SIG-M5 (cell line): ENCODE measurements at places on chromosomes 12 and 14.

DNA sequence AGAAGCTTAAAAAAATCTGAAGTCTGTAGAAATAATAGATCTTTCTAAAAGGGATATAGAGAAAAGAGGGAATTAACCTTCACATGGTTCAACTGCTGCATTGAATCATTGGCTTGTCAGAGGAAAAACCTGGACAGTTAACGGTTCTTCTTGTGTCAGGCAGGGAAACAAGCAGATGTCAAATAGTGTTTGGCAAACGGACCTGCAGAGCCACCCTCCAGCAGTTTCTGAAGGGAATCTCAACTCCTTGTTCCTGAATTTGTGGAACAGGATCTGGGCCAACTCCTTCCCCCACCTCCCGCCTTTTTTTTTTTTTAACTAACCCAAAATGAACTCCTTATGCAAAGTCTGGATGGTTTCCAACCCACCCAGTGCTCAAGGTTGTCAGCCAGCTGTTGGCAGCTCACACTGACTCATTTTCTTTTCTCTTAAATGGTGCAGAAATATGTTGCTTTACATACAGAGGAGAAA lies 187.3 kb downstream of the CAND1 start:
- no peak for DNase-seq

- no peak for DNase-seq
Observed at GRCh38 chr14:91977884-91978283, 30.4 kb upstream of the FBLN5 start.

DNA sequence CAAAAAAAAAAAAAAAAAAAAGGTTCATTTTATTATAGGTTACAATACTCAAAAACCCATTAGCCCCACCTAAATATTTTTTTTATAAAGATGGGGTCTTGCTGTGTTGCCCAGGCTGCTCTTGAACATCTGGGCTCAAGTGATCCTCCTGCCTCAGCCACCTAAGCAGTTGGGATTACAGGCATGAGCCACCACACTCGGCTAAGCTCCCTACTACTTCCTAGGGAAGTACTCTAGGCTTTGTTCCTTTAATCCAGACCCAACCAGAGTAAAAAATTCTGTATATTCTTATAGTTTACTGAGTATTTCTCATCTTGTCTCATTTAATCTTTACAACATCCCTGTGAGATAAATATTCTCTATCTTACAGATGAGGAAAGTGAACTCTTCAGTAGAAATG lies 50.7 kb downstream of the RBMS2 start:
- DNase-seq = no peak

GRCh38 chr12:106978035-106978800 lies 8.7 kb downstream of the MTERF2 start:
- DNase-seq = no peak

DNA sequence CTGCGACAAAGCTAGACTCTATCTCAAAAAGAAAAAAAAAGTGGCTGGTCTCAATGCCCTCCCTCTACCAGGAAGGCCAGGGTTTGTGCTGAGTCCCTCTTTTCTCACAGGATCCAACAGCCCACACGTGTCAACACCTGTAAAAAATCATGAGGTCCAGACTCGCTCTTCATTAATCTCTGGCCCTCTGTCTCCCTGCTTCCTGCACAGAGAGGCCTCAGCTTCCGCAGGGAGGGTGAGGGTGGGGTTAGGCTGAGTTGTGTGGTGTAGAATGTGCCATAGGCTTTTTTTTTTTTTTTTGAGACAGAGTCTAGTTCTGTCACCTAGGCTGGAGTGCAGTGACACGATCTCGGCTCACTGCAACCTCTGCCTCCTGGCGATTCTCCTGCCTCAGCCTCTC lies 6.1 kb downstream of the CFAP73 start:
- no peak for DNase-seq

DNA sequence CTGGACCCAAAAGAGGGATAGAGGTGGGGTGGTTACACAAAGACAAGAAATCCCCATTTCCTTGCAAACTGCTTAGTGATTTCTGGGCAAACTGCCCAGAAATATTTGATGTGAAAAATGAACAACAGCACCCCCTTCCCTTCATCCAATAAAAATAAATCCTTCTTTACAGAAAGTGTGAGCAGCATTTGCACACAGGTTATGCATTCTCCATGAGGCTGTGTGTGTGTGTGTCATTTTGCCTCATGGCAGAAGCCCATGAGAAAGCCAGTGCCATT lies 17.2 kb upstream of the NRXN3 start:
- DNase-seq = no peak

DNA sequence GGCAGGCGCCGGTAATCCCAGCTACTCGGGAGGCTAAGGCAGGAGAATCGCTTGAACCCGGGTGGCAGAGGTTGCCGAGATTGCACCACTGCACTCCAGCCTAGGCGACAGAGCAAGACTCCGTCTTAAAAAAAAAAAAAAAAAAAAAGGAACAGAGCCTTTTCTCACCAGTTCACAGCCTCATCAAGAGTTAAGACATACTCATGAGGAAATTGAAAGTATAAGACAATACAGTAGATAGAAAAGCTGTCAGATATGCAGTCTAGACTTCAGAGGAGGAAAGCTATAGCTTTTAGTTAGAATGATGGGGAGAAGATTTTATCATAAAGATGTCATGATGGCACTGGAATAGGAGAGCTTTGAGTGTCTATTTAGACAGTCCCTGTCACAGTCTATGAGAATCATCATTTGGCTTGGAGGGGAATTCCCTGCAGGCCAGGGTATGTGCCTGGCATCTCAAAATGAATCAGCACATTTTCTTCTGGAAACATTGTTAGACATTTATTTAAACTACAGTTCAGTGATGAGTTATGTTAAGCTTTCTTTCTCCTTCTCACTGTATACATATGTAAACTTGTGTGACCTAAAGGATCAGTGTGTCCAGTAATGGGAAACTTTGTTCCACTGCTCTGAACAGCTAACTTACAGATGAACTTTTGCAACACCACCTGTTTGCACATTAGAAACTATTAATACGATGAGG lies 2.9 kb upstream of the RAB35 start:
- peak; percentile 38 for DNase-seq

DNA sequence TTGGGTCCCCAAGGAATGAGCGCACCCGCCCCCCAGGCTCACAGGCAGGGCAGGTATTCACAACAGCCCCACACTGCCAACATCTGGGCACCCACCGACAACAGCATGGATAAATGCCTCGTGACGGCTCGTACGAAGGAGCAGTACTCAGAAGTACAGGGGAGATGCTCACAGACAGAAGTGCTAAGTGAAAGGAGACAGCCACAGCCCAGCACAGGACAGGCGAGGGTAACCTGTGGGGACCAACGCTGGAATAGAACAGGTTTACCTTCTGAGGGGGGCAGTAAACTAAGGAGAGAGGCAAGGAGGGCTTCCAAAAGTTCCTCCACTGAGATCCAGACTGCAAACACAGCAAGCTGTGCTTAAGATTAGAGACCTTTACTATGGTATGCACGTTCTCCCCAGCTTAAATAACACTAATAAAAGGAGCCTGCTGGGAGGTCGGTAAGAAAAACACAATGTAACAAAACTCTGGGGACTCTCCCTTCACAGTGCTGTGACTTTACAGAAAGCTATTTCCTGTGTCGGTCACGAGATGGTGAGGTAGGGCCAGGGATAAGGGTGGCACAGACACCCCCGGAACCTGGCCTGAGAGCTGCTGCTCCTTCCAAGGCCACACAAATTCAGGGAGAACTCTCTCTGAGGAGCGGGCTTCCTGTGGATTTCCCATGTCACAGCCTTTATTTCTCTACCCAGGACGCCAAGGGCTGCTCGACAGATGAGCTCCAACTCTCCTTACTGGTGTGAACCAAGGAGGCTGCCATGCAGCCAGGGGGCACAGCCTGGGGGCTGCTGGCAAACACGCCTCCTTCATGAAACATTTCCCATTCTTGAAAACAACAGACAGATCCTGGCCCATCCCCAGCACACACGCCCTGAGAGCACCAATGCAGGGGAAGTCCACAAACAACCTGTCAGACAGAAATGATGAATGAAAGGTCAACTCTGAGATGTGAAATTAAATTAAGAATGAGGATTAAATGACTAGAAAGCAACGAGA lies 26.3 kb downstream of the SLC15A4 start:
- DNase-seq = no peak

GRCh38 chr12:40566271-40566670 lies 126.0 kb upstream of the CNTN1 start:
- no peak for DNase-seq

DNA sequence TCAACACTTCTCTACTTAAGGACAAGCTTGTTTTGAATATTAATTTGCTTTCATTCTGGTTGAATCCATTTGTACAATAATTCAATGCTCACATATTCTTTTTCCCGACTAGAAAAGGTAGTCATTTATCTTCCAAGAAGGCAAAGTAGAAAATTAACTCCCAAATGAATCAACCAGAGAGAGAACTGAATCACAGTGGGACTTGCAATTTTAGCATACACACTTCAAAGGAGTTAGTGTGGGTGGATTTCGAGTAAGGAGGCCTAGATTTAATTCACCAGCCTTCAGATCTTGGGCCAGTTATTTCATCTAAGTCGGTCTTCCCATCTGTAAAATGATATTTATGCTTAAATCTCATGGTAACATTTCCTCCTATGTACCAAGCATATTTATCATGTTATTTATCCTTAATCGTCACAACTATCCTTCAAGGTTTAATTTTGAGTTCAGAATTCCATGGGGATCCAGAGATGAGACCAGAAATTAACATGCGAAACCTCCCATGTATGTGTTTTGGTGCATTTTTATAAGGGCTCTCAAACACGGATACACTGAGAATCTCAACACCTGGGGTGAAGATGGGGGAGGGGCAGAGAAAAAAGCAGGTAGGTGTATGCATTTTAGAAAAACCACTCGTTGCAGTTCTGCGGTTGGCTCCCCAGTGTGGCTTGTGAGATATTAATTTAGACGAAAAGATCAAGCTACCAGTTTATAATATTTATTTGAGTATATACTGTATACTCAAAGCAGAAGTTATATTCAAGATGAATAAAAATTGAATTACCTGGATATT lies 38.9 kb upstream of the IL22 start:
- DNase-seq = no peak

- no peak for DNase-seq
Observed at GRCh38 chr12:3587402-3588013, 96.5 kb downstream of the PRMT8 start.

GRCh38 chr12:110698171-110698902 lies 9.4 kb upstream of the HVCN1 start:
- DNase-seq = no peak

DNA sequence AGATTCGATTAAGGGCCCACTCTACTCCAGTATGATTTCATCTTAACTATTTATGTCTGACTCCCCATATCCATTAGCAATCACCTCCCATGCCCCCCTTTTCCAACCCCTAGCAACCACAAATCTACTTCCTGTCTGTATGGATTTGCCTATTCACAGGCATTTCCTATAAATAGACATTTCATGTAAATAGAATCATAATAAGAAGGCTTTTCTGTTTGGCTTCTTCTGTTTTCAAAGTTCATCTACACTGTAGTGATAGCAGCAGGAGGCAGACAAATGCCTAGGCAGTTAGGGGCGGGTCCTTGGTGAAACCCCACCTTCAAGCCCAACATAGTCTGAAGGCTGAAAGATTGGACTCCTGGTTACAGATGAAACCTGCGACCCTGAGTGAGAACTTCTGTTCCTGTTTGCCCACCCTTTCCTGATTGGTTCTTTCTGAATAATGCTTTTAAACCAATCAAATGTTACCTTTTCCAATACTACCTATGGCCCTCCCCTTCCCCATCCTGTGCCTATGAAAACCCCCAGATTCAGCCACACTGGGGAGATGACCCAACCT lies 62.1 kb upstream of the HECTD1 start:
- DNase-seq = no peak

- DNase-seq = no peak
Observed at GRCh38 chr12:123948796-123949769, 23.5 kb downstream of the CCDC92 start.

DNA sequence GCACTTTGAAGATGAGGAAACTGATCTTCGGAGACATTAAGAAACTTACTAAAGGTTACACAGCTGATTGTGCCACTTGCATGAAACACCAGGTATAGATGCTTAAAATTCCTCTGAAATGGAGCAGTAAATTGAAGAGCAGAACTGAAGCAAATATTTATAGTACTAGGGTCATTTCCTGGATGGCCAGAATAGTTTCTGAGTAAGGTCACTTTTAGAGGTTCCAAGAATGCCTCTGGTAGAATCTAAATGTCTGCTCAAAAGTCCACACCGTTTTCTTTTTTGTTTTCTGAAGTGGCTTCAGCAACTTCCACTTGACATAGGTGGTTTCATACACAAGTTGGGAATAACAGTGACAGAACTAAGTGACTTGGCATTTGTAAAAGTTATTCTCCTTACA lies 19.4 kb downstream of the TPH2 start:
- no peak for DNase-seq

GRCh38 chr12:52241205-52241842 lies 8.3 kb downstream of the KRT7 start:
- DNase-seq = no peak

DNA sequence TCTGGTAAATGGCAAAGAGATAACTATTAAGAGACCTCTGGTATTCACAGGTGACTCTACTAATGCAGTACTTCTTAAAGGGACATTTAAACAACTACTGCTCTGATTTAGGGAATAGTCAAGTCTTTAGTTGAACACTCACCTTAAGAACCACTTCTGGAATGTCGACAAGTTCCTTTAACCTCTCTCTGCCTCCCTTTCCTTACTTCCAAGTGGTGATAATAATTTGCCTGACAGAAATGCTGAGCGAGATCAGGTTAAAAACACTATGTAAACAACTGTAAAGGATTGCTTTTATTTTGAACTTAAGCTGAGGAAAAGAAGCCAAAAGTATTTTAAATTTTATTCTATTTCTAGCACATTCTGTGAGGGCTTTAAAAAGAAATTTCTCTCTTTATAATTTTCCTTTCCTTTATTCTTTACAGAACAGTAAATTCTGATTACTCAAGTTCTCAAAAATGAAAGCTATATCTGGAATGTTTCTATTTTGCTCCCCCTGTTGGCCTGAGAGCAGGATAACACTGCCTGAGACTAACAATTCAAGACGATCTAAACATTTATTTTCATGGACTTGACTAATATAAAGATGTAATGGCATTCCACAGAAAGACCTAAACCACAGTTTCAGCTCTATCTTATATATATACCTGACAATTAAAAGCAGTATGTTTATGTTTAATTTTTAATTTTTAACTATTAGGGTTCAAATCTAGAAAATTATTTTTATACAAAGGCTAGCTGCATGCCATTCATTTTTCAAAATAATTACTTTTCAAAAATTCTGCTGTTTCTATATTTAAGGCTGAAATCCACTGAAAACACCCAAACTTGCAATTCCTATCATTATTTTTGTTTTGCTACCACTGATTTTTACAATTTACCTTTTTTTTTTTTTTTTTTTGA lies 29.2 kb downstream of the ZCCHC8 start:
- no peak for DNase-seq

GRCh38 chr12:17372508-17372907 lies 717.5 kb downstream of the RERGL start:
- DNase-seq = no peak

- DNase-seq = no peak
Observed at GRCh38 chr14:101075025-101075800, 171.7 kb upstream of the RTL1 start.

- DNase-seq = no peak
Observed at GRCh38 chr12:48997719-48998496, 1.3 kb downstream of the DDN start.
